Activated naive CD4-positive, alpha-beta T cell treated with anti-CD3 and anti-CD28 coated beads, Interleukin-2, amount 50 U/mL, for 16 hours (primary cell): ENCODE measurements at places on chromosomes 1 and 21.

GRCh38 chr1:204072931-204073836 is at the start of gene SOX13:
SOX13 (plus strand) TSS chr1:204073115; CDS start chr1:204112916, 39,801 bp downstream.
- no peak for DNase-seq

- DNase-seq: no peak
Observed at GRCh38 chr1:15820478-15820877, 13.0 kb upstream of the UQCRHL start.

DNA sequence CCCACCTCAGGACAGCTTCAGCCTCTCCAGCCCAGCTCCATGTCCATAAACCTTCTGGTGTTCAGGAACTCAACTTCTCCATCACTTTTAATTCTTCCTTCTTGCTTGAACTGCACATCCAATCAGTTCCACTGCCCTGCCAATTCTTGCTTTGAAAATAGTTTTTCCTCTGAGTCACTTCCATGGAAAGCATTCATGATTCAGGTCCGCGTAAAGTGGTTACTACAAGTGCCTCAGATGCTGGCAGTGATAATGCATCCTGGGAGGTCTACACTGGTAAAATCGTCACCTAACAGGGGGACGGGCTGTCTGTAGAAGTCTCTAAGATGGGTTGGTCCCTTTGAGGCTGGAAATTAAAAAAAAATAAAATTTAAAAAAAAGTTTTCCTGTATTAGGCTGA is 25.9 kb upstream of the RCAN1 start:
- no peak for DNase-seq

DNA sequence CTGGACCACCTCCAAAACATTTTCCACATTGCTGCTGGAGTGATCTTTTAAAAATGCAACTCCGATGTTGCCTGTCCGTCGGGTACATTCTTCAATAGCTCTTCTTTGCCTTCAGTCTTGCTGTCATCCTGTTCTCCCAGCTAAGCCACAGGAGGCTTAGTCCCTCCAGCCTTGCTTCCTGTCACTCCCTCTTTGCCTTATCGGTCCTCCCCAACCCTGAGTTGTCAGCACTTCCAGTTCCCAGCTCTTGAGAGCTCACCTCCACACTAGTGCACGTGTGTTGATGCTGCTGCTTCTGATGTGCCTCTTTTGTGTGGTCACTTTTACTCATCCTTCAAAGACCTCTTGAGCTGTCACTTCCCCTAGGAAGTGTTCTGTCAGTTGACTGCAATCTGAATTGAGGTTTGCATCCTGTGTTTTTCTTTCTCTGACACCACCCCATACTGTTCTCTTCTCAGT is 15.3 kb downstream of the UCK2 start:
- no peak for DNase-seq

DNA sequence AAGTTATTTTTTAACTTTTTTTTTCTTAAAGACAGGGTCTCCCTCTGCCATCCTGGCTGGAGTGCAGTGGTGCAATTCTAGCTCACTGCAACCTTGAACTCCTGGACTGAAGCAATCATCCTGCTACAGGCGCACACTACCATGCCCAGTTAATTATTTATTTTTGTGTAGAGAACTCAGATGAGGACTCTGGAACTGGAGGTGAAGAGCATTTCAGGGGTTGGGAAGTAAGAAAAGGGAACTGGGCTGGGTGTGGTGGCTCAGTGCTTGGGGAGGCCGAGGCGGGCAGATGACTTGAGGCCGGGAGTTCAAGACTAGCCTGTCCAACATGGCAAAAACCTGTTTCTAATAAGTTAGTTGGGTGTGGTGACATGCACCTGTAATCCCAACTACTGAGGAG is 28.9 kb downstream of the SLC35F3 start:
- DNase-seq: no peak

GRCh38 chr1:24896596-24897262 is 33.3 kb downstream of the RUNX3 start:
- no peak for DNase-seq

DNA sequence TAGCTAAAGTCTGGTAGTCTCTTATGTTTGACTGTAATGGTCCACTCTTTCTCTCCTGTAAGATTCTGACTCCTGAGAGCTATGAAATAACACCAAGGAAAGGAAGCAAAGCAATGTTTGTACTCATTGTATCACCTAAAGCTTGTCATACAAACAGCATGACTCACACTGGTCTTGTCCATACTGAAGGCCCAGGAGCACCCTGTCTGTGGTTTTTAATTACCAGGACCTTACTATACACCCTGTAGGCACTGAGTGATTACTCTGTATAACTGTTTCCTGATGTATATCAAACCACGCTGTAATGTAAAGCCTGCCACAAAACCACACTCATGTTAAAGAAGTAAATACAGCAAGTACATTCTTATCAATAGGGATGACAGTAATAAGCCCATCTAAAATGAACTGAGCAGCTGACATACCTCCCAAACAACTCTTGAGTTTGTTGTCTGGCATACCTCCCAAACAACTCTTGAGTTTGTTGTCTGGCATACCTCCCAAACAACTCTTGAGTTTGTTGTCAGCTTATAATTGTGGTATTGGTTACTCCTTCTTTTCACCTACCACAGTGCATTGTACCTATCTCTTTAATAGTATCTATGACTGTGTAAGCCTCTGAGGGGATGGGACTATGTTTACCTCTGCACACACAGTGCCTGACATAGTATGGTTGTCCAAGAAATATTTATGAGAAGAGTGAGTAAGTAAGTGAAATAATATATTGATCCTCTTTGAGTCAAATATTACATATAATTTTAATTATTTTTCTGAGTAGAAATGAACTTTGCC is 11.6 kb upstream of the TNFSF18 start:
- DNase-seq: no peak

- DNase-seq: no peak
Observed at GRCh38 chr1:160149716-160150115, 1.7 kb upstream of the ATP1A4 start.

DNA sequence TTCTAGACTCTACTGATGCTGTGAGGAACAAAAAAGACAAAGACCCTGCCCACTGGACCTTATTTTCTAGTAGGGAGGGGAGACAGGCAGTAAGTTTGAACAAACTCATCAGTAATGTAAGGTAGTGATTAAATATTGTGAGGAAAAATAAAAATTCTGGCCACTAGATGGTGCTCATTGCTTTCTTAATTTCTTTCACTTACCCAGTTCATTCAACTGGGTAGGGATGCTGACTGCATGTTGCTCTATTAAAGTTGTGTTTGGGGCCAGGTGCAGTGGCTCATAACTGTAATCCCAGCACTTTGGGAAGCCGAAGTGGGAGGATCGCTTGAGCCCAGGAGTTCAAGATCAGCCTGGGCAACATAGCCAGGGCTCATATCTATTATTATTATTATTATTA is 6.3 kb upstream of the KYAT3 start:
- DNase-seq: no peak

- DNase-seq: peak; percentile 15
Observed at GRCh38 chr1:8629241-8630091, 188.0 kb downstream of the RERE start.
